Tongue (tissue), 3 donors: ENCODE measurements at places on chromosomes 4 and X. TPM values are rescaled to one million over a fixed set of nuclear protein-coding genes. Genes with fewer than 3 reads are reported as not detected.

GRCh38 chr4:167031534-167032156, 202.6 kb downstream of the SPOCK3 start:
- DNase-seq, result no peak

DNA sequence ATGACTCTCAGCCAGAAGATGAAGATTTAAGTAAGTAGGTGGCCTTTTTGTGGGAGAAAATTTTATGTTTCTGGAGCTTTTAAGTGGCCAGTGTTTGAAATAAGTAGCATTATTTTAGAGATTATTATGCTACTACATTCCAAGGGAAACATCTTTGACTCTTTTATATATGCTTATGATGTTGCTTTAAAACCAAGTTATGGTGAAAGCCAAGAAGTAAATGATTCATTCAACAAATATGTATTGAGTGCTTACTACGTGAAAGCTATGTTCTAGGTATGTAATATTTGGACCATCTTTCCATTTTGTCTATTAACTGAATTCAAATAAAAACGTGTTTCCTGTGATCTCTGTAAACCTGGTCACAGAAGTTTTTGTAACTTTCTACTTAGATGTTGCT, 58.3 kb downstream of the ZFX start:
- DNase-seq, result no peak

GRCh38 chr4:82261084-82261483, 112.7 kb downstream of the HNRNPD start:
- no peak for DNase-seq

- DNase-seq, result no peak
Observed at GRCh38 chrX:10574663-10575062, 45.7 kb downstream of the MID1 start.

Gene ATP8A1
- total RNA-seq, result 14.8 TPM

Gene PACRGL
- total RNA-seq, result 34.6 TPM

Gene FRMPD4
- 0.41 TPM for total RNA-seq

Gene DRD5
- total RNA-seq, result 1.1 TPM
